ENCODE measurements at places on chromosomes 5 and 9.

DNA sequence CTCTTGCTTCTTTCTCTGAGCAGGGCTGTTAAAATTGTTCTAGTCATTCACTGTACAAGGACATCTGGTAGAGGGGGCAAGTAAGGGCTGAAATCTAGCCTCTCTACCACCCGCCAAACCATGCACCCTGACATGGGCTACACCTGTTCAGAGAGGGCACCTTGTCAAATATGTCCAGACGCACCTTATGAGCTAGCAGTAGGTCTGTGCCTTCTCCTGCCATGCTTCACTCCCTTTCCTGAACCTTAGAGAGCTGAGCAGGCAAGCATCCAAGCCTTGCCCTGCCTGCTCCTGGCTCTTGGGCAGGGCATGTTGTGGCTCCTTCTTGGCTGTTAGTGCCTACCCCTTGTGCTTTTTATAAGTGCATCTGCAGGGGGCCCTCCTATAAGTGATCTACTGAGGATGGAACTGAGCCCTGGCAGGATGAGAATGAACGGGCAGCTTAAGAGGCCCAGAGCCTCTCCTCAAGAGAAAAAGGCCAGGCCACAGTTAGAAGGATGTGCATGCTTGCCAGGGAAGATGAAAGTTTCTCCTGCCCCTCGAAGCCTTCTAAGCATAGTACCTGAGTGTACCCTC is 3.8 kb upstream of the NEUROG1 start:
- DNase-seq, result no peak

DNA sequence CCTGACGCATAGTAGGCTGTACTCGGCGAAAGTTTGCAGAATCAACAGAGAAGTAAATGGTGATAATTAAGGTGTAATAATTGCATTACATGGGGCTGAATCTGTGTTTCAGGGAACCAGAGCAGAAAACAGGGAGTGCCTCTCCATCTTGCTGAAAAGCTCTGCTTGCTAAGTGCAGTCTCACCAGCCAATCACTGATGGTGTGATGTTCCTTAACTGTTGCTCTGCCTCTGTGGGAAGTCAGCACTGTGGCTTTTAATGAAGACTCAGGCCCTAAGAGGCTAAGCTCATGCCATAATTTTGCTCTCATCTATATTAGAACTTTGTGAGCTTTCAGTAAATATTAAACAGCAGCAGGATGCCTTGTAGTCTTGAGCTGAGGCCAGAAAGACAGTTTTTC is 4.5 kb downstream of the PHF24 start:
- DNase-seq, result no peak

DNA sequence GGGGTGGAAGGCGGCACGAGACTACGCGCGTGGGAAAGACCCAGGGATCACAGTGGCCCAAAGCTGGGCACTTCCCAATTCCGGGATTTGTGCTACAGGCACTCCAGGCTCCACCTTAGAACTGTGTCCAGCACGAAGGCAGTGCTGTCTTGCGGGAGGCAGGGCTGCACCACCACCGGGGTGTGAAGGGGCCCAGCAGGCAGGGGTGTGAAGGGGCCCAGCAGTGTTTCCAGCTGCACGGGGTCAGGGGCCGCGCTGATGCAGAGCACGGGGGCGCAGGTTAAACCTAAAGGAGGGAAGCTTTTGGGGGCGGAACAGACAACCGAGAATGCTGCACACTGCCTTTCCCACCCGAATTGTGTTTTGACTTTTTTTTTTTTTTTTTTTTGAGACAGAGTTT is 1.1 kb upstream of the PDCD6 start:
- DNase-seq, result no peak

DNA sequence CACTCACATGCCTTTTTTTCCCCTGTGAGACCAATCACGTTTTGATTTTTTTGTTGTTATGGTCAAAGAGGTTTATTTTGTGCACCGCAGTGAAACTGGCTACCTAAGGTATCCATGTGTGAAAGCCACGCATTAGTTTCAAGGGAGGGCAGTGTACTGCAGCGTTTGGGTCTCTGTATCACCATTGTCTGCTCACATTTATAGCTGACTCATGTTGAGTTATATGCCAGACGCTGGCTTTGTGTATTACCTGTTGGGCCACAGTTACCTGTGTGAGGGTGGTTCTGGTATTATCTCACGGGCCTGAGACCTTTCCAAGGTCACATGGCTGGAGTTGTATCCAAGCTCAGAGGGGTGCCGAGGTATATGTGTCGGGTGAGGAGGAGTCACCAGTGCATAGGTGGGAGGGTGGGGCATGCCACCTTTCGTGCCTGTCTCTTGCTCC is 75.8 kb downstream of the ARHGAP26 start:
- DNase-seq, result no peak

- peak; percentile 58 for DNase-seq
Measured at GRCh38 chr5:75509956-75510355, 1.5 kb downstream of the CERT1 start.

DNA sequence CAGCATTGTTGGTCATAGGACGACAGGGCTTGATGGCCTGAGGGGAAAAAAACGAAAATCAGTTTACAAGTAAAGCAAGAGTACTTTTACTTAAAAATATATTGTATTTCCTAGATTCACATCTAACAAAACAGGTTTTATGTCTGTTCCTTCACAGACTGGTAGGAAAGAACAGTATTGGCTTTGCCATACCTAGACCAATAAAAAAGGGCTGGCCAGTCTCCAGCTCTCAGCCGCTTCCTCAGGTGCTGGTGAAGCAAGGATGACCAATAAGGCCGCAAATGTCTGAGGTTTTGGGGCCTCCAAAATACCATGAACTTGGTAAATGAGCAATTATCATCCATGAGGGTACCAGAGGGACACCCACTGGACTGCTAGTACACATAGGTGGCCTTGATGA is 36.6 kb downstream of the DROSHA start:
- no peak for DNase-seq

- DNase-seq, result no peak
Measured at GRCh38 chr5:44821164-44821563, 12.4 kb downstream of the MRPS30 start.

- DNase-seq, result no peak
Measured at GRCh38 chr5:10351919-10352318, 1.6 kb upstream of the MARCHF6 start.

DNA sequence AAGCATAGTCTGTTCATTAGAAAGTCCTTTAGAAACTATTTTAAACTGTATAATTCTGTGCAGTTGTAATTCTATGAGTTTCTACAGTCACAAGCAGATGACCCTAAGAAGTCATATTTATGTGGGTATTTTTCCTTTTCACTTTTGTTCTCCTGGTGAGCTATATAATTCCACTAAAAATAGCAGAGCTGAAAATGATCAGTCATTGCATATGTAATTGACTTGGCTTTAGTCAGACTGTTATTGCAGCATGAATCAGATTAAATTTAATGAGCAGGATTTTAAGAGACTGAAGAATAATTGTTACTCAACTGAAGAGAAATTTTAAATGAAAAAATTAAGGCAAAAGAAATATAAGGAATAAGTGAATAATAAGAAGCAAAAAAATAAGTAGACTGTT is 108.5 kb downstream of the MTREX start:
- peak; percentile 36 for DNase-seq

DNA sequence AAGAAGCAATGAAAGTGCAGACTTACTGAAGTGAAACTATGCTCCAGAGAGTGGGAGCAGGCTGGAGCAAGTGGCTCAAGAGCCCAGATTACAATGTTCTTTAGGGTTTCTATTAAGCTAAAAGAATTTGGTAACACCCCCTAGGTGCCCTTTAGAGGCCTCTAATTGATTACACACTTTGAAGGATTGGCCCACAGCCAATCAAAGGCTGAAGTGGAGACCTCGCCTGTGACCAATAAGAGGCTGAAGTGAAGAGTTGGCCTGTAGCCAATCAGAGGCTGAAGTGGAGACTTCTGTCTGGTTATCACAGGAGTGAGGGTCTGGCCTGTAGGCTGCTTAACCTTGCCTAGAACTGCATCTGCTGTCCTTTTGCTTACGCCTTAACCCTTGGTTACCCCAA is 46.7 kb upstream of the SPATA31C2 start:
- DNase-seq, result no peak

GRCh38 chr9:93209097-93209496 is 25.2 kb downstream of the WNK2 start:
- no peak for DNase-seq

GRCh38 chr9:89845862-89846261 is 241.1 kb downstream of the GADD45G start:
- no peak for DNase-seq

All from stromal cell of bone marrow (primary cell).